ENCODE measurements at places on chromosomes 12 and 14.

DNA sequence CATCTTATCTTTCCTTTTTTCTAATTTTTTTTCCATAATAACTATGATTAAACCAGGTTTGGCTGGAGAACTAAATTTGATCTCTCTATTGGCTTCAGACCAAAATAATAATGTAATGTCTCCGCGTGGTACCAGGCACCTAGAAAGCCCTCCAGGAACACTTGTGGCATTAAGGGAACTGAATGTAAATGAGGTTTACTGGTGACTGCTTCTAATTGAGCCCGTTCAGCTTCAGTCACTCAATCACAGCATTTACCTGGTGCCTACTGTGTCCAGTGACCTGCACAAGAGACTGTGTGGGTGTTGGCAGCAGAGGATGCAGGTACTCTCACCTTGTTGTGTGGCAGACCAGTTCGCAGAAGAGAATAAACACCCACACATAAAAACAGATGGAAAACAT is 302.5 kb downstream of the DPF3 start:
- no peak for DNase-seq

GRCh38 chr14:51368721-51369163 is 128.7 kb downstream of the TMX1 start:
- DNase-seq = no peak

DNA sequence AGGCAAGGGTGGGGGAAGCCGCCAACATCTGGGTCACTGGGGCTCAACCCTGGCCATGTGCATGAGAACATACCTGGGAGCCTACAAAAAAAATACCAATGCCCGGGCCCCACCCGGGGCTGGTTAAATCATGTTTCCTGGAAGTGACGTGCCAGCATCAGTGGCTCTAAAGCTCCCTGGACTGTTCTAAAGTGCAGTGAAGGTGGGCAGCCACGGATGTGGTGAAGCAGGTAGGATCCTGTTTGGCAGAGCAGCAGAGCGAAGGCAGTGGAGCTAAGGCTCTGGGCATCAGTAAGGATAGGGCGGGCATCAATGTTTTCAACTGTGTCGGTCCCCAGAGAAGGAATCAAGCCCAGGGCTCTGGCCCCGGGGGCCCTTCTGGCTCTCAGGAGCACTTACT is 525 bp upstream of the GPR68 start:
- DNase-seq = peak; percentile 87

GRCh38 chr12:131024721-131025120 is 71.0 kb downstream of the ADGRD1 start:
- DNase-seq = no peak

GRCh38 chr14:25875475-25875874 is 722.4 kb downstream of the NOVA1 start:
- no peak for DNase-seq
